ENCODE measurements at places on chromosomes 13 and 19. TPM values are rescaled to one million over a fixed set of nuclear protein-coding genes. Genes with fewer than 3 reads are reported as not detected.

- DNase-seq: peak; percentile 77
These were observed 4.8 kb upstream of the SOX1 start for GRCh38 chr13:112062072-112062567.

DNA sequence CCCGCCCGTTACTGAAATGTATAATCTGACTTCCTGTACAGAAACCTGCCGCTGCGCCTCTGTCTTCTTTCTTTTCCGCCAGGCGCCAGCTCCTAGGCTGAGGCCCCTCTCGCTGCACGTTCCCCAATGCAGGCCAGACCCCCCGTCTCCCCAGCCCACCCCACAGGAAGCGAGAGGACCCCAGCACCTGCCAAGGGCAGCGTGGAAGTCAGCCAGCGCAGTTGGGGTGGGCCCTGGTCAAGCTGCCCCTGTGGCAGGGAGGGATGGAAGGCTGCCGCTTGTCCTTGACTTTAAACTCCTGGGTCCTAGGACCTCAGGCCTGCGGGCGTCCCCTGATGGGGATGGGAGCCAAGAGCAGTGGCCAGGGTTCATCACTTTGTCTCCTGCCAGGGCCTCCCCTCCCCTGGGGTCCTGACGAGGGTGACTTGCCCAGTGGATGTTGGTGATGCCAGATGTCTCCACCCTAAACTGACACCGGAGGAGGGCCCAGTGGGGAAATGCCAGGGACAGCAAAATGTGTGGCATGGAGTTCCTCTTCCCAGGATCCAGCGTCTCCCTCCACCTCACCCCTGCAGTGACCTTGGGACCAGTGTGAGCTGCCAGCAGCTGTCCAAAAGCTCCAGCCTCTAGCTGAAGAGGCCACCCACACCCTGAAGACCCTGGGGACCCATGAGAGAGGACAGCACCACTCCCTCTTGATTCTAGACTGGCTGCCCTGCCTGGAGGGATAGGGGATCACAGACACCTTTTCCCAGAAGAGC lies 8.5 kb upstream of the MARCHF2 start:
- DNase-seq: no peak

DNA sequence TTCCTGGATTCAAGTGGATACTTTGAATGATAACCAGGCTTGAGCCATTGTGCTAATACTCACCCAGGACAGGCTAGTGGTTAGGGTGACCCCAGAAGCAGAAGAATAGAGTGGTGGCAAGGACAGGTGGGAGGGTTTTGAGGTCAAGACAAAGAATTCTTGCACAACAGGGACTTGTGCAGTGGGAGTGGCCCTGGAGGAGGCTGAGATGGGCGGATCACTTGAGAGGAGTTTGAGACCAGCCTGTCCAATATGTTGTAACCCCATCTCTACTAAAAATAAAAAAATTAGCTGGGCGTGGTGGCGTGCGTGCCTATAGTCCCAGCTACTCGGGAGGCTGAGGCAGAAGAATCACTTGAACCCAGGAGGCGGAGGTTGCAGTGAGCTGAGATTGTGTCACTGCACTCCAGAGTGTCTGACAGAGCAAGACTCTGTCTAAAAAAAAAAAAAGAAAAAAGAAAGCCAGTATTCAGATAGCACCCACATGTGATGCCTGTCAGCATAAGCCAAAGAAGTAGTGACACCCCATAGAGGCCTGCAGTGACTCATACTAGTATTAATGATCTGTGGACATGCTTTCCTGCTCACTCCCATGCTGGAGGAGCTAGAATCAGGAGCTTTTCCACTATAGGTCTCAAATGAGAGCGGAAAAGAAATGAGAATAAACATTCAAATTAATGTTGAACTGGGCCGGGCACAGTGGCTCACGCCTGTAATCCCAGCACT lies 78.7 kb downstream of the RNF17 start:
- peak; percentile 68 for DNase-seq

- no peak for DNase-seq
These were observed 17.8 kb upstream of the EMC10 start for GRCh38 chr19:50458396-50459066.

DNA sequence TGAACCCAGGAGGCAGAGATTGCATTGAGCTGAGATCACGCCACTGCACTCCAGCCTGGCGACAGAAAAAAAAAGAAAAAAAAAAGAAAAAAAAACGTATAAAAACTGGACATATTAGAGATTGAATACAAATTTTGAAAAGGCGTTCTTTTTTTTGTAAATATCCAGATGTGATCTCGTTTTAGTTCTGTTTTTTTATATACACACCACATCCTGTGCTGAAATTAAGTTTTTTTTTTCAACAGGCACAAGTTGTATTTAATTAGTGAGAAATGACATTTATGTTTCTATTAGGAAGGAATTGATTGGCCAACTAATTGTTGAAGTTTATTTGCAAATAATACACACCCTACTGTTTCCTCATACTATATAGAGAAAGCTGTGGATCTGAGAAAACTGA lies 3.6 kb downstream of the CDADC1 start:
- DNase-seq: no peak

DNA sequence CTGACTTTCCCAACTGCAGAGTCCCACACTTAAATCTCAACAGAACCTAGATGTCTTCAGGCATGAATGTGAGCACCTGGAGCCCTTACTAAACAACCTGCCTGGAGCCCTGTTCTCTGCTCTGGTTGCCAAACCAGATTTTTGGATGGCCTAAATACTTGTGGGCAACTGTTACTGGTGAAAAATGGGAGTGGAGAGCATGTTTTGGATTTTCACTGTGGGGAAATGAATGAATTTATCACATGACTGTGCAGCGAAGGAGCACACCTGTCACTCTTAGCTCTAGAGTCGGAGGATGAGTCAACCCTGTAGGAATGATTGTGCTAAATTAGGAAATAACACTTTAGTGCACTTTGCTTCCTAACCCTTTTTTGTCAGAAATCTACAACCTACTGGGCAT lies 30.3 kb downstream of the SHISA2 start:
- no peak for DNase-seq

GRCh38 chr19:33306853-33307792 lies 4.8 kb upstream of the CEBPA start:
- peak; percentile 66 for DNase-seq

Gene PSPN
- 1.00 TPM for total RNA-seq

Gene SYNGR4
- total RNA-seq: not detected

Gene ZNF540
- 4.8 TPM for total RNA-seq

Gene SHD
- total RNA-seq: 0.98 TPM

Measured in upper lobe of left lung (tissue), 6 donors.